ENCODE measurements at places on chromosomes 7 and 10.

DNA sequence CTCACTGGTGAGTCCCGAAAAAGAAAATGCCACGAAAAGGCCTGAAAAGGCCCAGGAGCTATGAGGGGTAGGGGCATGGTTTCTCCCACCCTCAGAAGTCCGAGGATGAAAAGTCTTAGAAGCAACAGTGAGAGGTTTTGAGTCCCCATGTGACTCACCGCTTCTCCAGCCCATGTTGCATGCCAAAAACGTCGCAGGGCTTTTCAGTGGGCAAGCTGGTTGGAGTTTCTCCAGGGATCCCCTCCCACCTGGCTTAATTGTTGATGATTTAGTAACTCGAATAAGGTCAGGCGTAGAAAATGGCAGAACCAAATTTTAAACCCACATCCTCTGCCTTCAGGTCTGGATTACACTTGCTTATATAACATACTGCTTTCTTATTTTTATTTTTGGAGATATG is 96.3 kb upstream of the ARMC3 start:
- no peak for DNase-seq

- DNase-seq = no peak
Observed at GRCh38 chr7:151426441-151426903, 13.5 kb downstream of the CRYGN start.

GRCh38 chr10:118564652-118565051 is 30.8 kb downstream of the PRLHR start:
- DNase-seq = no peak

DNA sequence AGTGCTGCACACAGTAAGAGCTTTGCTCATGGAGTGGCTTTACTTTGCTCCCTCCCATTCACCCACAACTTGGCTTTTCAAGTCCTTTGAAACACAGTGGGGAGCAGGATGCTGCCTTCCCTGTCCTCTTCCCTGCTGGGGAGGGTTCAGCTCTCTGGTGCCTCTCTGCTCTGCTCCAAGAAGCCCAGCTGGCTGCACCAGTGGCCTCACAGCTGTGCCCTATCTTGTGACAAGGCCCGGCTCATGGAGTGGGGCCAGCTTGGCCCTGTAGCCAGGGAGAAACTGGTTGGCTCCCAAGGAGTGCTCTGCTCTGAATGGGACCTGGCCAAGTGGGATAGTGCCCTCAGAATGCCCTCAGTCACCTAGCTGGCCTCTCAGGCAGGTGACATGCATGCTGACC is 212.3 kb upstream of the ZMIZ1 start:
- no peak for DNase-seq

- DNase-seq = peak; percentile 21
Observed at GRCh38 chr10:6476989-6477388, 103.1 kb downstream of the PRKCQ start.

GRCh38 chr10:131113709-131114291 is 197.7 kb downstream of the TCERG1L start:
- DNase-seq = no peak

GRCh38 chr7:55129541-55130394 is 111.0 kb downstream of the EGFR start:
- DNase-seq = no peak

DNA sequence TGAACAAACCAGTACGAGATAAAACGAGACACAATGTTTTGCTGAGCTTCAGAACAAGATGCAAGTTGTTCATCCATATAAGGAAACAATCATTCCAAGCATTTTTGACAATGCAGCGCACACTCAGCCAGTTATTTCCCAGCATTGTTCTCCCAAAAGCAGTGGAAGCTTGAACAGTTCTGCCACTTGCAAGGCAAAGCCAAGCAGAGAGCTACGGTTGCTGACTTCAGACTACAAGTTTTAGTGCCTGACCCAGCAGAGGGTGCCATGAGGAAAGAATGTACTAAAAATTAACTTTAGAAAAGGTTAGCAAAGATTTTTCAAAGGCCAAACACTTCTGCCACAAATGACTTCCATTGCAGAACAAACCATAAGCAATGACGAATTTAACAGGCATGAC is 152.5 kb downstream of the SLC25A13 start:
- no peak for DNase-seq

DNA sequence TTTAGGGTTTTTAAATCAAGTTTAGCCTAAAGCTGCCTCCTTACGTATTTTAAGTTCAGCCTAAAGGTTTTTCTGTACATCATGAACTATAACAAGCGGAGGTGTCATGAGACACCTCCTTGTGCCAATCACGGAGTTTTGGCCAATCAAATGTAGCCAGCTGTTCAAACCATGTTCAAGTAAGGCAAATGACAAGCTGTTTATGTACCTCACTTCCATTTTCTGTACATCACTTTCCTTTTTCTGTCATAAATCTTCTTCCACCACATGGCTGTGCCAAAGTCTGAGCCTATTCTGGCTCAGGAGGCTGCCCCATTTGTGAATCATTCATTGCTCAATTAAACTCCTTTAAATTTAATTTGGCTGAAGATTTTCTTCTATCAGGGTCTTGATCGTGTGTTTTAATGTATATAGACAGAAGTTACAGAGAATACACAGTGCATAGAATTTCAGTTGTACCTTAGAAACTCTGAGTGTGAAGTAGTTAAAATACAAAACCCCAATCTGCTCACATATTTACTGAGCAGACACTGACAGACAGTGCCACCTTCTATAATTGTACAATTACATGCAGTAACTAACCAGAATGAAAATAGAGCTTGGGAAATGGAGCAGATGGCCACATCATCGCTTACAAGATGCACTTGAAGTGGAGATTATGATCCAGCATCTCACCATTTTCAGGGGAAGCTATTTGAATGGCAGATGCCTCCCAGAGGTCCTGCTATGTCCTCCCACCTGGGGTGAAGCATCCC is 76.9 kb upstream of the LANCL2 start:
- DNase-seq = no peak

DNA sequence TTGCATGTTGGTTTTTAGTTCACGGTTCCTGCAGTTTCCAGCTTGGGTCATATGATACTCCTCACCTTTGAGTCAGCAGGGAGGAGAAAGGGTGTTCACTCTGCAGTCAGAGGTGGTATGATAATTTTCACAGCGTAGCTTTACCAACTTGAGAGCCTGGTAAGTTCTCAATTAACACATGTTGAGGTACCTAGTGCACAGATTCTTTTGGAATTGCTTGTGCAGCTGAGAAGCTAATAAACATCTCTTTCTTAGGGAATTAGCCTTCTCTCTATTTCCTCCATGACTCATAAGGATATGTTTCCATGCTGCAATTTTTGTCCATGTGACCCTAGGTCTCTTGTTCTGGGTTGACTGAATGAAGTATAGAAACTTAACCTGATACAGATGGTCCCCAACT is 166.6 kb downstream of the KIF20B start:
- DNase-seq = no peak

- DNase-seq = no peak
Observed at GRCh38 chr10:125538947-125539731, 143.8 kb downstream of the TEX36 start.

GRCh38 chr10:89653410-89653869 is 8.4 kb upstream of the PANK1 start:
- no peak for DNase-seq

GRCh38 chr10:132149271-132149670 is 37.5 kb upstream of the DPYSL4 start:
- no peak for DNase-seq

DNA sequence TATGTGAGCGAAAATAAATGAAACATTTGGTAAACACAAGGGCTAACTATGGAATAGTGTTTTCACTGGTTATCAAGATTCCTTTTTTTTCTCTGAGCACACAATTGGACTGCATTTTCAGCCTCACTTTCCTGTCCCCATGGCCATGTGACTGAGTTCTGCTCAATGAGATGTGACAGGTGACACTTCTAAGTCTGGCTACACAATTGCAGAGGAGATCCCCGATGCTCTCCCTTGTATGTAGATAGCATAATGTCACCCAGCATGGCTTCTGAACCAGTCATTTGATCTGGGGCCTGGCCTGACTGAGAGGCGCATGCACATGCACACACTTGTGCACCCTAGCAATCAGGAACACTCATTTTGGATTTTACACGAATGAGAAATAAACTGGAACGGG is 581.8 kb downstream of the GRID1 start:
- DNase-seq = no peak

- DNase-seq = no peak
Observed at GRCh38 chr7:50141854-50142253, 48.8 kb upstream of the ZPBP start.

DNA sequence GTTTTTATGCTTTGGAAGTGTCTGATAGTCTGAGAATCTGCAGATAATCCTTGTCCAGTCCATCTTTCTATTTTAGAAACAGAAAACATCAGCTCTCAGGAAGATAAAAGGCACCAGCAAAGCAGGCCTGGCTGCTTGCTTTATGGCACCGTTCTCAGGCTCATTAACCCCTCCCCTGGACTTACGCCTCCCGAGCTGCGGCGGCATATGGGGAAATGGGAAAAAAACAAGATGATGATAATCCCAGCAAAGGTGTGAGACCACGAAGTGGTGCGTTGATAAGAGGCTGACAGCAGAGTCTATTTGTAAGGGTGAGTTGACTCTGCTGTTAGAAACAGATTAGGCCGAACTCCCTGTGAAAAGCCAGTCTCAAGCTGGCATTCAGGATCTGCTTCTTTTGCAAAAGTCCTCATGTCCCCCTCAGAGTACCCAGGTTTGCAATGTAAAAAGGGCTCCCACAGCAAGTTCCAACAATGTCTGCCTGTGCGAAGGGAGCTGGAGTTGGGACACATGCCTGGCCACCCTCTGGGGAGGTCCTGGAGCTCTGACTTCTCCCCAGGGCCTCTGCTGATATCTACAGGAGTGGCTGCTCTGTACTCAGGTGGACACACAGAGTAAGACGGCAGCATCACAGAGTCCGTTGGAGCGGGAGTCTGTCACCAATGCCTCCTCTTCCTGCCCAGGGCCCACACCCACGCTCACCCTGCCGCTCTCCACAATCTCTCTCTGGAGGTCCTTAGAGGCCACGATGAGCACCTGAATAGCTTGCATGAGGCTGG is 54.3 kb downstream of the SPDYE5 start:
- no peak for DNase-seq
